M059J (cell line): ENCODE measurements at places on chromosomes 12 and 14. TPM values are rescaled to one million over a fixed set of nuclear protein-coding genes. Genes with fewer than 3 reads are reported as not detected.

The ABCC9 gene
- 0.07 TPM in 1 of 2 replicates, not detected in the other for total RNA-seq

The PLEKHH1 gene
- 1.6 and 1.8 TPM in 2 replicates for total RNA-seq

The PRKD1 gene
- total RNA-seq: 5.8 TPM in 2 replicates

The GLS2 gene
- total RNA-seq: 0.32 TPM in 1 of 2 replicates, not detected in the other

The EEF1AKMT3 gene
- 6.6 and 8.9 TPM in 2 replicates for total RNA-seq

The CS gene
- 120 and 153 TPM in 2 replicates for total RNA-seq

DNA sequence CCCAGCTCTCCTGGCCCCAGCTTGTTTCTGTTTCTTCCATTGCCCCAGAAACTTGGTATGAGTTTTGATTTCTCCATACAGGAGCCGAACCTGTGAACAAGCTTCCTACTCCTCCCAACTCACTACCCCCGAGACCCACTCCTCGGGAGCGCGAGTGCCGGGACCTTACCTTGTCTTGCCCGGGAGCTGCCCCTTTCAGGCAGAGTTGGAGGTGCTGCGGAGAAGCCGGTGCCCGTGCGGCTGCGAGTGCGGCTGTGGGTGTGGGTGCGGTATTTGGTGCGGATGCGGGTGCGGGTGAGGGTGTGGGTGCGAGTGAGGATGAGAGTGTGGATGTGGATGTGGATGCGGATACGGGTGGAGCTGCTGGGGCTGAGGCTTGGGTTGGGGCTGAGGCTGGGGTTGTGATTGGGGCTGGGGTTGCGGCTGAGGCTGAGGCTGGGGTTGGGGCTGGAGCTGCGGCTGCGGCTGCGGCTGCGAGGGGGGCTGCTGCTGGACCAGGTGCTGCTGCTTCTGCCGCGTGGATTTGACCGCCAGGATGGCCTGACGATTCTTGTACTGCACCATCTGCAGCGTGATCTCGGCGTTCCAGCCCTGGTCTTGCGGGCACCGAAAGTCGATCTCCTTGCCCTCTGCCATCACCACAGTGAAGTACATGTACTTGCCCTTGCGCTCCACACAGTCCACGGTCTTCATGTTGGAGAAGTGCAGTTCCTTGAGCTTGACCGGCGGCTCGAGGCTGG lies 1.1 kb downstream of the PHLDA1 start:
- peak; percentile 51 for DNase-seq

- no peak for DNase-seq
These were observed 14.5 kb upstream of the FBRSL1 start for GRCh38 chr12:132475304-132476037.

GRCh38 chr12:128365032-128365431 lies 98.1 kb downstream of the TMEM132C start:
- no peak for DNase-seq

GRCh38 chr14:86035882-86036281 lies 505.9 kb downstream of the FLRT2 start:
- DNase-seq: no peak

- DNase-seq: no peak
These were observed 1.9 kb downstream of the R3HDM2 start for GRCh38 chr12:57428965-57429364.

DNA sequence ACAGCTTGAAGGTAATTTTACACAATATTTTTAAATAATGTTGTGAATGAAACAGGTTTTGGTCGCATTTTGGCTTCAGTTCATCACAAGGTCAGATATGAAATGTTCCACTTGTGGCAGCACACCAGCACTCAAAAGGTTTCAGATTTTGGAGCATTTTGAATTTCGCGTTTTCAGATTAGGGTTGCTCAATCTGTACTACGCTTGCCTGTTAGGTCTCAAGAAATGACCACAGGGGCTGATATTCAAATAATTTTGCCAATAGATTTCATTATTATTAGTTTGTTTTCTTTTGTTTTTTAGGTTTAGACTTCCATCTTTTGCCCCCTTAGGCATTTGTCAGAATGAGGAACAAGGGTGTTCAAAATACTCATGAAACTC lies 29.8 kb downstream of the DICER1 start:
- DNase-seq: no peak

GRCh38 chr14:104981699-104982541 lies 3.7 kb upstream of the CLBA1 start:
- DNase-seq: no peak

DNA sequence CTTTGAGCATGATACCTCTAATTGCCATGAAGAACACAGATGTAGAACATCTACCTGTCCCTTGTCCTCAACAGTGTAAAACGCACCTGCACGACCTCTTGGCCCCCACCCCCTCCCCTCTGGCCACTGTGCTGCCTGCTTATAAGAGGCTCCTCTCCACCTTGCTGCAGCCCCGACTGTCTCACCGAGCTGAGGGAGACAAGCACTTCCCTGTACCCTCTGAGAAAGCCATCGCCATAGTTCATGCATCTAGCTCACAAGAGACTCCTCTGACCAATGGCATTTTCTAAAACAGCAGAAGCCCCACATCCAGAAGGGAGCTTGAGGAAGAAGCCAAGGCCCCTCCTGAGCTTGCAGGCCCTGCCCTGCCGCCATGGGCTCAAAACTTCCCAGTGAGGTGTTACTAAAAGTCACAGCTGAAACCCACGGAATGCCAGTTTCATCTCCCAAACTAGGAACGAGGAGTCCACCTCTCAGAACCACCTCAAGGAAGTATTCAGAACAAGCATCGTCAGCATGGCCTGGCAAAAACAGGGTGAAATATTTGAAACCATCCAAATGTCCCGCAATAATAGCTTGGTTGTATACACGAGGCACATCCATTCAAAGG lies 21.5 kb upstream of the ANO2 start:
- no peak for DNase-seq

DNA sequence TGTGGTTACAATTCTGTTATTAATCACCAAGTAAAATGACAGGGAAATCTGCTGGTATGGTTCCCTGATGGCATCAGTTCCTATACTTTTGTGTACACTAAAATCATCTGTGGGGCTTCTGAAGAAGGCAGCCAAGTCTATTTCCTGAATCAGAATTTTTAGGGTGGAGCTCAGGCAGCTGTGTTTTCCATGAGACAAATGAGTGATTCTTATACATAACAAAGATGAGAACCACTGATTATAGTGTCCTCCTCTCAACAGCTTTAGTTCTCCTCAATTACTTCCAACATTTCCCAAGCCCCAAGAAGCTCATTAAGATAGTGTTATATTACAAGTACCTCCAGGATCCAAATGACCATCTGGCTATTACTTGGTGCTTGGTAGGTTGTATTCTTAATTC lies 64.5 kb upstream of the USP44 start:
- no peak for DNase-seq

GRCh38 chr12:49842519-49843352 lies at the start of gene BCDIN3D:
BCDIN3D (minus strand) TSS chr12:49843106; CDS start chr12:49843087, 19 bp downstream.
- DNase-seq: peak; percentile 93

- DNase-seq: peak; percentile 16
These were observed 39.9 kb downstream of the TMTC1 start for GRCh38 chr12:29743801-29744200.

- peak; percentile 11 for DNase-seq
These were observed 65.2 kb downstream of the RFX4 start for GRCh38 chr12:106647793-106648514.

DNA sequence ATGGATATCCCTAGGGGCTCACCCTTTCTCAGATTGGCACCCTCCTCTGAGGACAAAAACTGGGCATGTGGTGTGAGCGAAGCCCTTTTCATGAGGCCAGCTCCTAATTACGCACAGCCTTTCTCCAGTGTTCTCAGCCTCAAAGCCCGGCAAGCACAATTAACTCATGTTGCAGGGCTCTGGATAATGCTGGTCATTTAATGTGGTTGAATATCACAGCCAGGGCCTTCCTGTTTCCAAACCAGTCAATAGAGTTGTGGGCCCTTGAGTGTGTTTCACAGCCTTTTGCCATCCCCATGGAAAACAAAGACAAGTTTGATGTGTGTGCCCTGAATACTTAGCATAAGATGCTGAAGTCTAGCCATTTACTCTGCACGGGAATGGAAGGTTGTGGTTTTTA lies 114.2 kb upstream of the ARHGAP5 start:
- no peak for DNase-seq

- peak; percentile 39 for DNase-seq
These were observed 2.8 kb downstream of the ZNF219 start for GRCh38 chr14:21095430-21096205.

- DNase-seq: no peak
These were observed 553.9 kb downstream of the VRK1 start for GRCh38 chr14:97350894-97351731.

DNA sequence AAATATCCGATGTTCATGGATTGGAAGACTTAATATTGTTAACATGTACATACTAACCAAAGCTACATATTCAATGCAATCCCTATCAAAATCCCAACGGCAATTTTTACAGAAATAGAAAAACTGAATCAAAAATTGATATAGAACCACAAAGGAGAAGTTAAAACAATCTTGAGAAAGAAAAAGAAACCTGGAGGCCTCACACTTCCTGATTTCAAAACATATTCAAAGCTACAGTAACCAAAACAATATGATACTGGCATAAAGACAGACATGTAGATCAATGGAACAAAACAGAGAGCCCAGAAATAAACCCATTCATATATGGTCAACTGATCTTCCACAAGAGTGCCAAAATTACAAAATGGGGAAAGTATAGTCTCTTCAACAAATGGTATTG lies 5.4 kb upstream of the PELI2 start:
- no peak for DNase-seq

DNA sequence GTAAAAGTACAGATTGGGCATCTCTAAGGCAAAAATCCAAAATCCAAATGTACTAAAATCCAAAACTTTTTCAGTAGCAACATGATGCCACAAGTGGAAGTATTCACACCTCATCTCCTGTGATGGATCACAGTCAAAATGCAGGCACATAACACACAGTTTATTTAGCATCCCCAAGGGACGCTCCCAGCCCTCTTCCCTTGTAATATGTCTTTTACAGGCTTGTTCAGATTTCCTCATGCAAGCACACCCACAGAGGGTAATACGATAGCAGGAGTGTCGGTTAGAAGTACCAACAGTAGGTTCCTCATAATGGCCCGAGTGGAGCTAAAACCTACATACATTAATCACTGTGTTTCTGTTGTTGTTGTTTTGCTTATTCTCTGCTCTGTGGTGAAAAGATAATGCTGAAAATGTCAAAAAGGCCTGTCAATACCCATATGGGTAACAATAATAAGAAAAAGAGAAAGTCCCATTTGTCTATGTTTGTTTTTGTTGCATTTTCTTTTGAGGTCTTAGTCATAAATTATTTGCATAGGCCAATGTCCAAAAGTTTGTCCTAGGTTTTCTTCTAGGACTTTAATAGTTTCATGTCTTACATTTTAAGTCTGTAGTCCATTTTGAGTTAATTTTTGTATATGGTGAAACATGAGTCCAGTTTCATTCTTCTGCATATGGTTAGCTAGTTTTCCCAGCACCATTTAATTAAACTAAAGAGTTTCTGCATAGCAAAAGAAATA lies 133.1 kb downstream of the LRIG3 start:
- no peak for DNase-seq

- peak; percentile 58 for DNase-seq
These were observed 6.3 kb upstream of the ITGB7 start for GRCh38 chr12:53213348-53213747.

- DNase-seq: no peak
These were observed 28.9 kb upstream of the STON2 start for GRCh38 chr14:81429028-81429427.

DNA sequence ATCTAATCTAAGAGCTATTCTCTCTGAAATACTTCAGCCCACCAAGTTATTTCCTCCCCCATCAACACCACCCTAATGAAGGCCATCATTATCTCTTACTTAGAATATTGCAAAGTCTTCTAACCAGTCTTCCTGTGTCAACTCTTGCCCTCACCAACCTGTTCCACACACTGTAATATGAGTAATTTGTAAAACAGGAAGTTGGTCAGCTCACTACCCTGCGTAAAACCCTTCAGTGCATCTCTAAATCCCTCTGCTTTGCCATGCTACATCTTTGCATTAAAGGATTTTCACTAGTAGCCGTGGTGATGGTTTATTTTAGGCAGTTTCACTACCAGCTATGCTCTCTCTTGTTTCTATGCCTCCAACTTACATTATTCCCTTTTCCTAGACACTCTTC lies 70.0 kb downstream of the KIF21A start:
- peak; percentile 16 for DNase-seq

DNA sequence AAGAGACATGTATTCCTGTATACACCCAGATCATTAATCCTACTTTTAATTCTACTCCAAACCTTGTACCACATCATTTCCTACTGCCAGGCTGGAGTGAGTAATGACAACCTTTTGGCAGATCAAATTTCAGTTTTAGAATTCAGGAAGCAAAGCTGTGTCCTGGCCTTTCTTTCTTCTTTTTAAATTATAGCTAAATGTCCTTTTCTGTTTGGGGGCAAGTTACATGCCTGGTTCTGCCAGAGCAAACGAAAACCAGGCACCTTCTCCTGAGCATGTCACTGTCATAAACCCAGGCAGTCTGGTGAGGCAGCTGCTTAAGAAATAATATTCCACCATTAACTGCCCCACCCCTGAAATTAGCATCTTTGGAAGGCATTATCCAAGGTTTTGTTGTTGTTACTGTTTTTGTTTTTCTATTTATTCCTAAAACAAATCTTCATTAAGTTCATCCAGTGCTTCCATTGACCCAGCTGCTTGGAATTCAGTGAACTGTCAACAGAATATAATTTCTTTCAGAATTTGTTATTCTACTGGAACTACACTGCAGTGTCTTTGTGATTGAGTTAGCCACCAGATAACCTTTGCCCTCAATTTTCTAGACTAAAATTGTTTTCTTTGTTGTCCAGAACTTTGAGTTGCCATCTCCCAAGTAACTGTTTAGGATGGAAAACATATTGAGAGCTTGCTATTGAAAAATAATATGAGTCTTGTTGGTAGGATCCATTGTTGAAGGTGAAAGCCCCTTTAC lies 33.2 kb downstream of the SAMD4A start:
- peak; percentile 65 for DNase-seq
